ENCODE measurements at places on chromosomes 16 and 17.

DNA sequence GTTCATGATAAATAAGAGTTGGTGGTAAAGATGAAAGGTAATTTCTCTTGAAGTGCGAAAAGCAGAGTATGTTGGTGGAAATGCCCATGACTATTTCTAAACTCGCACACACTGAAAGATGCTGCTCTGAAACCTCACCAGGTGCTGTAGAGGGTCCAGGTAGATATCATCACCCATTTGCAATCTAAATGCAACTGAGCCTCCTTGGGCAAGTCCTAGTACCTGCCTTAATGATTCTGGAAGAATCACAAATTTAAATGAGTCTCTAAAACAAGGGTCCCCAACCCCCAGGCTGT, 5.9 kb upstream of the MMD start:
- DNase-seq, result no peak

DNA sequence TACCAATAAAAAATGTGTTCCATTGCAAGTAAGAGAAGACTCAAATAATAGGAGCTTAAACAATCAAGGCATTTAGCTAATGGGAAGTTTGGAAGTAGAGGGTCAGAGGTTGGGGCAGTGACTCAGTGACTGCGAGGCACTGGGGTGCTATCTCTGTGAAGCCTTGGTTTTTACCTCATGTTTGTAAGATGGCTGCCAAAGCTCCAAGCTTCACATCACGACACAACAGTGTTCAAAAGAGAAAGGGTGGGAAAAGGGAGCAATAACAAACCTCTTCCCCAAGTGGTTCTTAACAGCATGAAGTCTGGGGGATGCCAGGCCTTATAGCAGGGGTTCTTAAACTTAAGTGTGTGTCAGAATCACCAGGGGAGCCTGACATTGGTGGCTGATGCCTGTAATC, 26.6 kb upstream of the GPRC5B start:
- DNase-seq, result no peak

DNA sequence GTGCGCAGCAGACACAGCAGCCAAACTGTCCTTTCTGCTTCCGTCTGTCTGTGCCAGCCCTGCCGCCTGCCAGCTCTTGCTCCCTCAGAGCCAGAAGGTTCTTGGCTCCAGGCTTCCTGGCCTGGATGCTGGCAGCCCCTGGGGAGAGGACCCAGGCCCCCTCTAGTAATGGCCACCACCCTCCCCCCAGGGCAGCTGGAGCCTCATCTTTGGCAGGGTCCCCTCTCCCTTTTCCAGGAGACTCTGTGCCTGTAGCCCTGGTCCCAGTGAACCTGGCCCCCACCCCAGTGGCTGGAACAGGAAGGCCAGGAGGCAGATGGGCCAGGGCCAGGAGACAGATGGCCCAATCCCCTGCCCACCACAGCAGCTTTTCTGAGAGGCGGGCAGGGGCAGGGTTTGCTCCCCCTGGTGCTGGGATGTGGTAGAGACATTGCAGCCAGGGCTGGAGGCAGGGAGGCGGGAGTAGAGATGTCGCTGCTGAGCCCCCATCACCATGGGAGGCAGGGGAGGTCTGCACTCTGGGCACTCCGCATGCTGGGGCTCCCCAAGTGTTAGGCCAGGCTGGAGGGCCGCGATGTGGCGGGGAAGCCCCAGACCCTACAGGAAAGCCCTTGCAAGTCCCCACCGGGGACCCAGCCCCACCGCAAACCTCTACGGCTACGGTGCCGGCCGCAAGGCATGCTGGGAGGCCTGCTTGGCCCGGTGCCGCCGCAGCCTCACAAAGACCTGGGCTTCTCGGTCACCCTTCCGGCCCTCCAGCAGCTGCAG, 16.7 kb downstream of the UNC13D start:
- peak; percentile 35 for DNase-seq

- no peak for DNase-seq
Measured at GRCh38 chr16:14446796-14447195, 183.3 kb downstream of the PARN start.

DNA sequence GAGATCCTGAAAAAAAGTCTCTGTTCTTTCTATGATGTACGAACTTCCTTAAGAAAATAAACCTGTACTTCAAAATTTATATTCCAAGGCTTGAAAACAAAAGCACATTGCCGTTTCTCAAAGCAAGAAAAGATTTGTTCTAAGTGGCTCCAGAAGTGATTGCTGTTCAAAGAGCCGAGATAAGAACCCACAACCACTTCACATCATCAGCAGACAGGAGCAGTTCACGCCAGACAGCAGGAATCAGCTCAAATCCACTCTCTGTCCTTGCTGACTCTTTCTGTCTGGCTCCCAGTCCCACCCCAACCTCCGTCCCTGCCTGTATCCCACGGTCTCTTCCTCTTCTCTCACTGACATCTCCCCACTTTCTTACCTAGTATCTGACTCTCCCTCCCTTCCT, 85.0 kb upstream of the MYOCD start:
- no peak for DNase-seq

DNA sequence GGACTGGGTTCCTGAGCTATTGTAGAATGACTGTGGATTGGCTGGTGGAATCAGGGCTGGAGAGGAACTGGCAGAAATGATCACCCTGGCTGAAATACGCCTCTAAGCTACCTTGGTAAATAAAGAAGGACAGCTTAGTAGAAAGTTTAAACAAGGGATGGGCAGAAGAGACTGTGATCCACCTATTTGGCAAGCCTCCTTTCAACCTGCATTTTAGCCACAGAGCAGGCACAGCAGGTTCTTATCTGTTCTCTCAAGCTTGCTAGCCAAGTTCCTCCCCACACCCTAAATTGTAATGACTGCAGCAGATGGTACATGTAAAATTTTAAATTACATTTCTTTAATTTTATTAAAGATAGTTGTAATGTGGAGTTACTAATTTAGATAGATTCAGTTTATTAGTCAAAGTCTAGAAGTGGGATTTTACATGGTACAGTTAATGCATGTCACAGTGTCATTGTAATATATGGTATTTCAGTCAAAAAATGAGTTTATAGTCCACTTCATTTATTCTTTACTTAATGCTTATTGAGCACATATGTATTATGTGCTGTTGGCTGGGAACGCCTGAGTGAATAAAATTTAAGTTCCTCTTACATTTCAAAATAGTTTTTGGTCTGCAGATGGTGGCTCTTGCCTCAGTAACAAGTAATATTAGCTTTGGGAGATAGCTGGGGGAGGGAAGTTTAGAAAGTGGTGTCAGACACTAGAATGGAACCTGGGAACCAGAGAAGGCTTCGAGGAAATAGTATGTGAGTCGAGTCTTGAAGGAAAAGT, 11.2 kb downstream of the EPN2 start:
- DNase-seq, result no peak

- DNase-seq, result no peak
Measured at GRCh38 chr17:65092262-65092661, 35.7 kb upstream of the GNA13 start.
